Stimulated activated CD8-positive, alpha-beta memory T cell treated with anti-CD3 and anti-CD28 coated beads, Interleukin-4, amount 100 ng/mL, for 1 hour (primary cell): ENCODE measurements at places on chromosomes 13 and 19.

GRCh38 chr13:88031980-88032559, 360.9 kb downstream of the SLITRK5 start:
- DNase-seq, result no peak

- no peak for DNase-seq
Observed at GRCh38 chr13:45782327-45783045, 69.1 kb downstream of the SIAH3 start.

DNA sequence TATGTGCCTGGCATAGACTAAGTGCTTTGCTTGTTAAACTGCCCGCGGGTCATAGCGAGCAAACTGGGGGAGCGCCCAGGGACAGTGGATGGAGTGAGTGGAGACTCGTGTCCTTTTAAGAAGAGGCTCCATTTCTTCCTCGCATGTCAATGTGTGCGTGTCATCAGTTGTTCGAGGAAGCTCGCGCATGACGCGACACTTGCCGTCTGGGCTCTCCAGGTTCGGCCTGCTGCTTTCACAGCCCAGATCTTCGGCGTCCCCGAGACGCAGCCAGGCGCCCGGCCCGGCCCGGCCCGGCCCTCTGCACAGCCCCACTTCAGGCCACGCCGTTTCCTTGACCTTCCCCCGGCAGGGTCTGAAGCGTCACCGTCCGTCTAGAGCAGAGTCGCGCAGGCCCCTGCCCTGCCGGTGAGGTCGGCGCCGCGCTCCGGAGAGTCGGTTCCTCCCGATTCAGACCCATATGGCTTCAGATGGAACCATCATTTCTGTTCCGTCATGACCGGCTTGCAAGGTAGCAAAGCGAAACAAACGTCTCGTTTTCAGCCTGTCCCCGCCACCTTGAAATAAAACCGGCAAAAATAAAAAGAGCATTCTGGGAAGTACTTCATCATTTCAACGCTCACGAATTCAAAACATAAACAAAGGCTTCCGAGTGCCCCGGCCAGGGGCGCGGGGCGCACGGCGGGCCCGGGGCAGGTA, 599 bp upstream of the ARHGEF7 start:
- DNase-seq, result no peak

DNA sequence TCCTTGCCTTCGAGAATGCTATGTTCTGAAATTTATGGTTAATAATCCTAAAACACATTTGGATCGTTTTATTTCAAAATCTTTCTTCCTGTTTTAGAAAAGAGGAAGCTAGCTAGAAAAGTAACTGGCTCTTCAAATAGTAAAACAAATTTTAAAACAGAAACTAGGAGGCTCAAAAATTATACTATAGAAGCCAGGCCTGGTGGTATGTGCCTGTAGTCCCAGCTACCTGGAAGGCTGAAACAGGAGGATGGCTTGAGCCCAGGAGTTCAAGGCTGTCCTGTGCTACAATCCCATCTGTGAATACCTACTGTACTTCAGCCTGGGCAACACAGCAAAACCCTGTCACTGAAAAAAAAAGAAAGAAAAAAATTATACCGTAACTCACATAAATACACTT, 57.9 kb downstream of the ELF1 start:
- DNase-seq, result no peak

DNA sequence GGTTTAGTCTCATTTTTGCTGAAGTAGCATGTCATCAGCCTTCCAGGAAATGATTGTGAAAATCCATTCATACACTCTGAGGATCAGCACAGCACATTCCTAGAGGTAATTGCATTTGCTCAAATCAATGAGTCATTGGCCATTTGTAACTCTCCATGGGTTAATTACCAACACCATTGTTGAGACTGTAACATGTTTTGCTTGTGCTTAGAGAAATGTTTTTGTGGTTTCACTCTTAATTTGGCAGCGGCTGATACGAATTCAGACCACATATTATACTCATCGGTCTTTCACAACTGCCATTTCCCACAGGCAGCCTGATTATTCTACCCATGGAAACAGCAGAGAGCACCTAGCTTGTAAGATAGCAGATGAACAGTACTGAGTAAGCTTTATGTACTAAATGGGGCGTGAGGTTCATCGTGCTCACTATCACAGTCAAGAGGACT, 110.3 kb downstream of the NHLRC3 start:
- no peak for DNase-seq

GRCh38 chr13:76292726-76293125, 593.5 kb downstream of the KCTD12 start:
- no peak for DNase-seq

DNA sequence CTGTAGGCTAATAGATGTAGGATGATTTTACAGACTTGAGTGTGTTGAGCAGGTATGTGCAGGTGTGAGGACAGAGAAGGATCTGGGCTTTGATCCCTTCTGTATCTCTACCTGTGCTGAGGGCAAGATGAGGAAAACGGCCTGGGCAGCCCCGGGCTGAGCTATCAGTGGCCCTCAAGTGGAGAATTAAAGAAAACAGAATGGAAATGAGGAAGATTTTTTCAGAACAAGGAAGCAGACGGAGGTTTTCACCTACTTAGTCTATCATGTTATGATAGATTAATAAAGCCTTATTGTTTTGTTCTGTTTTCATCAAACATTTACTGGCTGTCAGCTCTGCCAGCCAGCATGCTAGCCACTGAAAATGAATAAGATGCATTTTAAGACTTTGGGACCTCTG, 22.3 kb upstream of the FOXO1 start:
- DNase-seq, result no peak

DNA sequence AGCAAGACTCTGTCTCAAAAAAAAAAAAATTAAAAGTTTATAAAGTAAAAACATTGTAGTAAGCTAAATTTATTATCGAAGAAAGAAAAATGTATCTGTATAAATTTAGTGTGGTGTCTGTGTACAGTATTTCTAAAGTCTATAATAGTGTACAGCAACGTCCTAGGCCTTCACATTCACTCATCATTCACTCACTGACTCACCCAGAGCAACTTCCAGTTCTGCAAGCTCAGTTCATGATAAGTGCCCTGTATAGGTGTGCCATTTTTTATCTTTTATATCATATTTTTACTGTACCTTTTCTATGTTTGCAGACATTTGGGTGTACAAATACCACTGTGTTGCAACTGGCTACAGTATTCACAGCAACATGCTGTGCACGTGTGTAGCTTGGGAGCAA, 118.1 kb downstream of the TNFRSF19 start:
- no peak for DNase-seq

DNA sequence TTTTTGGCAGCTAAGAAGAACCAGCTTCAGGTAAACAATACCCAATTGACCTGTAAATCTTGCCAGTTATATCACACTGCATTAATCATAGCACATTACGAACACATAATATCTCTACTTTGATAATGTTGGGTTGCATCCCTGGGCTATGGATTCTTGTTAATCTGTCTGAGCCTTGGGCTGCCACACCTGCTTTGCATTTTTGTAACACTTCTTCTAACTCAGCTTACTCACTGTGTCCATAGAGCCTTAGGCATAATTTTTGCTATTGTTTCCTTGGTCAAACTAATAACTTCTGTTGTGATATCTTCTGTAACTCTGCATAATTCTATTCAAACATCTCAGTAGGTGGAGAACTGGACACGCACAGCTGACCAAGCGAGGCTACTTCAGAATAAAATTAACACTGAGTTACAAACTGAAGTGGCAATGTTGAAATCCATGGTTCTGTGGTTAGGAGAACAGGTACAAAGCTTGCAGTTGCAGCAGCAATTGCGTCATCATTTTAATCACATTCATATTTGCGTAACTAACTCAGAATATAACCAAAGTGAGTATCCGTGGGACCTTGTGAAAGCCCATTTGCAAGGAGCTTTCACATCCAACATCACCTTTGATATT, 6.4 kb downstream of the ZNF350 start:
- DNase-seq, result no peak

DNA sequence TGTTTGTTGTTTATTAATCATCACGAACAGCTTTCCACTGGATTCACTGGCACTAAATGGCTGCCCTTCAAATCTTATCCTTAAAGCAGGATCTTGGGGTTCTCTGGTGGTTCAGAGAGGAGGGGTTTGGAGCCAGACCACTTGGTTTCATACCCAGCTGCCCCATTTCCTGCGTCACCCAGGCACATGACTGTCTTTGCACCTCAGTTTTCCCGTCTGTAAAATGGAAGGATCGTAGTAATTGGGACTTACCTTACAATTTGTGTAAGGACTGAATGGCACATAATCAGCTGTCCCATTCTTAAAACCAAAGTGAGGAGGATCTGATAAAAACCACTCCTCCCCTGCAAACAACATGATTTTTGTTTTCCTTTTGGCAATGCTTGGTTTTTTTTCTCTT, 318.3 kb downstream of the ZNF536 start:
- DNase-seq, result no peak

- DNase-seq, result no peak
Observed at GRCh38 chr13:103839460-103839859, 773.2 kb upstream of the SLC10A2 start.

DNA sequence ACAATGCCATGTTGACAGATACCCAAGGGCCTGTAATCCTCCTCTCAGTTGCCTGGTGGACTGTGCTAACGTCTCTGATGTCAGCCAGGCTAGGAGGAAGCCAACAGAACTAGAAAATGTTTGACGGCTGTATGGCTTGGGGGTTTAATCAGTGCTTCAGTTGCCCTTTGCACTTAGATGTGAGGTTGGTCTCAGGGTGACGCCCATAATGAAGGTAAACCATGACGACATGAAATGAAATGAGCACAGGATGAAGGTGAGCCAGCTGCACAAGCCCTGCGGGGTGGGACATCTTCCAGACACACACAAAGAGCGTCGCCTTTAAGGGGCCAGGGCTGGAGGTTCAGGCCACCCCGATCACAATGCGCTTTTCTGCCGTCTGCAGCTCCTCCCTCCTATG, 127.2 kb downstream of the CRYL1 start:
- no peak for DNase-seq

DNA sequence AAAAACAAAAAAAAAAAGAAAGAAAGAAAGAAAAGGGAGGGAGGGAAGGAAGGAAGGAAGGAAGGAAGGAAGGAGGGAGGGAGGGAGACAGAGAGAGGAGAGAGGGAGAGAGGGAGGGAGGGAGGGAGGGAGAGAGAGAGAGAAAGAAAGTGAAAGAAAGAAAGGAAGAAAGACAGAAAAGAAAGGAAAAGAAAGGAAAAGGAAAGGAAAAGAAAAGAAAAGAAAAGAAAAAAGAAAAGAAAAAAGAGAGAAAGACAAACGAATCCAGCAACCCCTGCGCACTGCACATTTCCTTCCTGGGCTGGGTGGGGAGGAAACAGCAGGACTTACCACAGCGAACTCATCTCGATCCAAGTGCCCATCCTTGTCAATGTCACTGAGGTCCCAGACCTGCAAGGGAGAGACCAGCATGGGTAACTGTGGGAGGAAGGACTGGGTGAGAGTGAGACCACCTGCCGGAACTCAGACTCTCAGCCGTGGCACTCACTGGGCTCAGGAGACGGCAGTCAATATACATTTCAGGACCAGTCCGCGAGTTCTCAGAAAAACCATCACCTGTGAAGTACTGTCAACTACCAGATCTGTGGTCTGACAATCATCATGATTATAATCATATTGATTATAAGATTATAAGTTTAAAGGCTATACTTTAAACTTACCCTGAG, 43.3 kb downstream of the EPS15L1 start:
- no peak for DNase-seq

- no peak for DNase-seq
Observed at GRCh38 chr13:48000559-48001113, 437 bp downstream of the SUCLA2 start.

DNA sequence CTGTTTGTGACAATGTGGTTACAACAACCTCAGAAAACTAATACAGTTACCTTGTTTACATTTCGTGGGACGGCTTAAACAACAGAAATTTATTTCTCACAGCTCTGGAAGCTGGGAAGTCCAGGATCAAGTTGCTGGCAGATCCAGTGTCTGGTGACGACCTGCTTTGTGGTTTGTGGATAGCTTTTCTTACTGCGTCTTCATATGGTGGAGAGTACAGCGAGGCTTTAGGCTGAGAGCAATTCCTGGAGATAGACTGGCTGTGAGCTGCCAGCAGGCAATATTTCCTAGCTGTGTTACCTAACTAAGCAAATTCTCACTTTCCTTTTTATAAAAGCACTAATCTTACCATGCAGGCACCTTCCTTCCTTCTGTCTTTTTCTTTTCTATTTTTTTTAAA, 1203.5 kb upstream of the PRR20A start:
- no peak for DNase-seq

GRCh38 chr13:100809129-100809390, 134.5 kb upstream of the TMTC4 start:
- no peak for DNase-seq

GRCh38 chr19:1417681-1418495, 10.5 kb downstream of the DAZAP1 start:
- no peak for DNase-seq

- no peak for DNase-seq
Observed at GRCh38 chr13:38957794-38958592, 32.6 kb downstream of the STOML3 start.

GRCh38 chr19:33248954-33249613, 23.4 kb upstream of the SLC7A10 start:
- DNase-seq, result no peak

DNA sequence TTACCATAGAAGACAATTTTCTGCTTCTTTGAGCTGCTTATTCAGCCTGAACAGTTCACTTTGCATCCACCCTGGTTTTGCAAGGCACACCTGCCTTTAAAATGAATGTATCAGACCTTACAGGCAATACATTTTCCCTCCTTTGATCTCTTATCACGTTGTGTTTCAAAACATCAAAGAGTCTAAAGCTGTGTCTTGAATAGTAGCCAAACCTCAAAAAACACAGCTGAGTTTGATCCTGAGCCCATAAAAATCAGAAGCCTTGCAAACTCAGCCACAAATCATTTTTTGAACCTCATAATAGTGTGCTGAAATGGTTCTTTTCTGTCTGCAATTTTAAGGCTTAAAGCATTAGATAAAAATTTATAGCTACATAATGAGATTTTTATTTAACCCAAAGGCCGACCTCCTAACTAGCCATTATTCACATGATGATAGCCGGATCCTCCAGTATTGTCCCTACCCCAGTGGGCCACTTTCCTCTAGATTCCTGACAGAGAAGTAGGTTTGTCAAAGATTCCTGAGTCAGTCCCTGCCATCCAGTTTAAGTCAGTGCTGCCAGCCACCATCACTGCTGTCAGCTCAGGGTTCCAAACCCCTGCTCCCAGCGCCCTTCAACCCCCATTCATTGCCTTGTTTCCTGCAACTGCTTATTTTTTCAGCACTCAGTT, 71.8 kb downstream of the CAB39L start:
- DNase-seq, result no peak

- DNase-seq, result no peak
Observed at GRCh38 chr13:35884211-35884760, 246.9 kb downstream of the DCLK1 start.

GRCh38 chr13:24214528-24214927, 54.0 kb downstream of the SPATA13 start:
- no peak for DNase-seq

GRCh38 chr19:42276821-42277220, 7.8 kb downstream of the CIC start:
- DNase-seq, result no peak

DNA sequence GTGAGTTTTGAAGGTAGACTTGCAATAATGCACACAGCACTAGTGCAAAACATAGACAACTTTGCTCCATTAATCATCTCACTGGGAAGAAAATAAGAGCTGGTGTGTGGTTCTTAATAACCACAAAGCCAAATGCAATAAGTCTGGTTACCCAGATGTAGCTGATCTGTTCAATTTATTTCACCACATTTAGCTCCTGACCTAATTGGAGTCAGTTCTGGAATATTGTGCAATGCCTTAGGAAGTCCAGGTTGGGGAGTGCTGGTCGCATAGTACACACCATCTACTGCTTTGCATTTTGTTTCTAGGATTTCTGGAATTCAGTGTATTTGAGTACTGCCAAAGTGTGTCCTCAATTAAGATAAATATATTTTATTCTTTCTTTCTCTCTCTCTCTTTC, 483.3 kb upstream of the SPRY2 start:
- DNase-seq, result no peak

GRCh38 chr19:16951529-16951928, 62.7 kb downstream of the F2RL3 start:
- no peak for DNase-seq
